ENCODE measurements at places on chromosomes 7 and 10.
A peak's percentile ranks its signal among the peaks of the same experiment; 100 is the strongest.

- no peak for DNase-seq
Observed at GRCh38 chr7:151601521-151602305, 82.0 kb upstream of the RHEB start.

GRCh38 chr10:20936396-20936795 is 39.3 kb upstream of the NEBL start:
- DNase-seq, result no peak

DNA sequence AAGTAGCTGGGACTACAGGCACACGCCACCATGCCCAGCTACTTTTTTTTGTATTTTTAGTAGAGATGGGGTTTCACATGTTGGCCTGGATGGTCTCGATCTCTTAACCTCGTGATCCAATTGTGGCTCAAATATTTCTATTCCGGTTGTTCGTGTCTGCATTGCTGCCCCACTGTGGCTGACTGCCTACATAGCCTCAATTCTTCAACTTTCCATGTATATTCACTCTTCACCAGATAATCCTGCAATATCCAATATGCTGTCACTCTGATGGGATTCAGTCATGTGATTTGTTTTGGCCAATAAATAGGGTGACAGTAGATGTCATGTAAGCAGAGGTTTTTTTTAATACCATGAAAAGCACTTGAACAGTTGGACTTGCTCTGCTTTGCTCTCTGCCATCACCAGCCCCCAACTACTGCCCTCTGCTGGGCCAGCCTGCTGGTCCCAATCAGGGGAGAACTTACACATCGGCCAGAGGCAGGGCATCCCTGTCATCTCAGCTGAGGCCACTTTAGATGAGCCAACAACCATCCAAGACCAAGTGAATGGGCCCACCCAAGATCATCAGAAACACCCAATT is 56.7 kb downstream of the NSUN6 start:
- DNase-seq, result no peak

GRCh38 chr10:119466655-119467054 is 75.9 kb downstream of the RGS10 start:
- no peak for DNase-seq

- DNase-seq, result peak; percentile 59
Observed at GRCh38 chr10:71964743-71965515, 734 bp downstream of the CHST3 start.

DNA sequence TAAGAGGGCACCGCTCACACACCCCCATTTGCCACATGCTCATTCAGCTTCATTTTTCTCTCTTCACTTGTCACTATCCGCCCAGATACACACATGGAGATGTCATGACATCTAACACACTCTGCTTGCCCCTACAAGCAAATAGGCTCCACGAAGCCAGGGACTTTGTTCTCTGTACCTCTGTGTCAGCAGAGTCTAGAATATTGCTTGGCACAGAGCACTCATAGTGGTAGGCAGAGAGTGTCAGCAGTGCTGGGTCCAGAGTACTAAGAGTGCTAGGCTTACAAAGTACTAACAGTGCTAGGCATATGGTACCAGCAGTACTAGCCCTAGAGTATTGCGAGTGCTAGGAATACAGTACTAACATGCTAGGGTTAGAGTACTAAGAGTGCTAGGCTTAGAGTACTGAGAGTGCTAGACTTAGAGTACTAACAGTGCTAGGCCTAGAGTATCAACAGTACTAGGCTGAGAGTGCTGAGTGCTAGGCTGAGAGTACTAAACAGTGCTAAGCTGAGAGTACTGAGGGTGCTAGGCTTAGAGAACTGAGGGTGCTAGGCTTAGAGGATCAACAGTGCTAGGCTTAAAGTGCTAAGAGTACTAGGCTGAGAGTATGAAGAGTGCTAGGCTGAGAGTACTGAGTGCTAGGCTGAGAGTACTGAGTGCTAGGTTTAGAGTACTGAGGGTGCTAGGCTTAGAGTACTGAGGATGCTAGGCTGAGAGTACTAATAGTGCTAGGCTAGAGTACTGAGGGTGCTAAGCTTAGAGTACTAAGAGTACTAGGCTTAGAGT is 166.1 kb downstream of the PRKAG2 start:
- no peak for DNase-seq

DNA sequence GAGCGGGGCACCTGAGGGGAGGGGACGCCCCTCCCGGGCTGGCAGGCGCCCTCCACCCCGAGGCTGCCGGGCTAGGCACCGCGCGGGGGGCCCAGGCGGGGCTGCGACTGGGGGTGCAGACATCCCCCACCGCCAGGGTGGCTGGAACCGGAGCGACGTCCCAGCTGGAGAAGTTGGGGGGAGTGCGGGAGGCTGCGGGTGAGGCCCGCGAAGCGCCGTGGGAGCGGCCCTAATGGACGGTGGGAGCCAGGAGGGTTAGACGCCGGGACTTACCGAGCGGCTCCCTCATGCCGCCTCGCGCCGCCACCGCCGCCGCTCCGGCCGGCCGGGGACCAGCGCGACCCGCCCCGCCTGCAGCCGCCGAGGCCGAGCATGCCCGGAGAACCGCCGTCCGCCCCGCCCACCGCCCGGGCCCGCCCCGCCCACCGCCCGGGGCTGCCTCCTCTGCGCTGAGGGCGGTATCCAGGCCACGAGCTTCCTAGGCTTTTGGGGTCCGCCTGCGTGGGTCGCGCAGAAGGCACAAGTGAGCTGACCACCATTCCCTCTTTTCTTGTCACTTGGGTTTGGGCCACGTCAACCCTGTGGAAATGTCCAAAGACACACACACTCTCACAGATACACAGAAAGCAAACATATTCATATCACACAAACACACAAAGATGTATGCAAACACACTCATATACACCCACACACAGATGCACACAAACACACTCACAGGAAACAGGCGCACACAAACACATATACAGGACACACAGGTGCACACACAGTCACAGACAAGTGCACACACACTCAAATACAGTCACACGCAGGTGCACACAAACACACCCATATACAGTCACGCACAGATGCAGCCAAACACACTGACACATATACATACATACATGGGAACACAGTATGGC is at the start of gene JCAD:
TSS of gene JCAD (minus strand) at position 378 of the 899 bp plus-strand sequence. CDS start 11,774 bp downstream, outside the sequence.
- DNase-seq, result peak; percentile 62

DNA sequence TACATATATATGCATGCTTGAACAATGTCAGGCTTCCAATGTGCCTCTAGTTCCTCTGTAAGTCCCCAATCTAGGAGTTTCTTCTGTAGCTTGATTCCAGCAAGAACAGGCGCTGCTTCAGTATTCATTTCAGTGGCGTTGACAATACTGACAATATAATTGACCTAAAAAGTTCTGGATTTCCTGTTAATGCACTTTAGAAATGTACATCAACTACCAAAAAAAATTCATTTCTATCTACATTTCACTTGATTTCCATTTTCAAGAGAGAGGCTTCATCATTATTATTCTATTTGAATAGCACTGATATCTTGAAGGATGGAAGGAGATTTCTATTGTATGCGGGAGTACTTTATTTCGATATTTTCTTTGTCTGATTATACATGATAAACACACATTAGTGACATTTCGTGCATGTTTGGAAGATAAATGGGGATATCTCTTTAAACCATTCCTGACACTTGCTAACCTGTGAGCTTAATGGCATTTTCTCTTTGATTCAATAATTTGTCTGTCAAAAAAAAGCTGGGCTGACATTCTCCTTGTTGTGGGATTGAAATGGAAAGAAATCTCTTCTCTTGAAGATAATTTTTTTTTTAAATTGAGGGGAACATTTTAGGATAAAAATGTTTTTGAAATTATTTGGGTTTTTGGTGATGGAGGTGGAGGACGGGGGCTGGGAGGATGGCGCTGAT is 568.2 kb downstream of the LRMDA start:
- DNase-seq, result no peak

DNA sequence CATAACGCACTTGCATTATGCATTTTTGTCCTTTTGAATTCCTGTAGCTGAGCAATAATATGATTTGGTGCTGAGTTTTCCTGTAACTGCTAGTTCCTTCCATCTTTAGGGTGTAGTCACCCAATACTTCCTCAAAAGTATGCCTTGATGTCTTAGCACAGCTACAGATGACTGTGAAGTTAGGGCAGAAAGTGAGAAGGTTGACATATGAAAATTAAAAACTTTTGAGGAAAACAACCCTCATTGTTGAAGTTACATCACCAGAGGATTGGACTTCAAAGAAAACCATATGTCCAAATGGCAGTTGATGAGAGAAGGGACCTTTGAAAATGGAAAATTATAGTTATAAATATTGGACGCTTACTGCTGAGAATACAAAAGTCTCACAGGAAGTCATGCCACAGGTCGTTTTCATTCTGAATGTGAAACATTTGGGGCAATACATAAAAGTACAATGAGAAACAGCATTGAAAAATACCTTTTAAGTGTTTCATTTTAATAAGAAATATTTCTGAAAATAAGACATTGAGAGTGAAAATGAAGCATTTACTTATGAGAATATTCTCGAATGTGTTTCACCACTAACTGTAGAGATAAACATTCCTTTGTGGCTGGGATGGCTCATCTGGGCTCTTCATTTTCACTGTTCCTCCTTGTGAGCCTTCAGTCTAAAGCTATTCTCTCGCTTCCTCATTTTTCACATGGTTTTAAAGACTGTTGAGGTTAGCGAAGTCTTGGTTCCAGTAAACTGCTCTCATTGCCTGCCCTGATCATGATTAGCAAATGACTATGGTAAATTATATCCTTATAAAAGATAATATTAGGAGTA is 61.4 kb upstream of the NME8 start:
- DNase-seq, result no peak

DNA sequence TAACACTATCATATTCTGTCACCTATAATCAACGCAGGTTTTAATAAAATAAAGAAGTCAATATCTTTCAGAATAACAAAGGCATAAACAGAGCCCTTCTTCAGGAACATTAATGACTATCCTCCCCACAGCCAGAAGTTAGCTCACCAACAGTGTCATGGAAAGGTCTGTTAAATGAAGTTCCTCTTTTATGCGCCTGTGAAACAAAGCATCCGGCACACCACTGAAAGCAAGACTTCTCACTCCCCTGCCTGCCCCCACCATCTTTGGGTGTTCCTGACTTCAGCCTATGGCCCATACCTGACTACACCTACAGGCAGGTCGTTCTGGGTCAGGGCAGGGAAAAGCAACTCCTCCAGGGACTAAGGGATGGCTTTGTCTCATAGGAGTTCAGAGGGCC is 205.4 kb downstream of the FANK1 start:
- DNase-seq, result no peak

GRCh38 chr7:13992596-13992964 is 3.1 kb upstream of the ETV1 start:
- no peak for DNase-seq

DNA sequence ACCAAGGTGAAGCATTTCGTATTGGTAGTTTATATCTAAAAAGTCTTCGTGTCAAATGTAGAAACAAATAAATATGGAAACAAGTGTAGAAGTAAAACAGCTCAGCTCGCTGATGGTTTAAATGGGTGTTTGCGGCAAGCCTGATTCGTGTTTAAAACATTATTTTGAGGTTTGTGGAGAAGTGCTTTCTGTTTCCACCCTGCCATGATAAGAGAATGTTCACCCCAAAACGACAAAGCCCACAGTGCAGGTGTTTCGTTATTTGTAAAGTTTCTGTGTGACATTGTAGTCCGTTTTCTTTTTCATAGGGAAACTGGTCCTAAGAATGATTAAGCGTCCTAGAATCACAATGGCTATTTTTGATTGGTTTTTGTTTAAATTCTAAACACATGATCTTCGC is 316.2 kb upstream of the SHH start:
- no peak for DNase-seq

- DNase-seq, result no peak
Observed at GRCh38 chr10:22427101-22427500, 81.8 kb downstream of the SPAG6 start.

- DNase-seq, result no peak
Observed at GRCh38 chr10:110667620-110668343, 23.6 kb downstream of the RBM20 start.

- DNase-seq, result no peak
Observed at GRCh38 chr10:12703126-12703525, 298.4 kb downstream of the CCDC3 start.

- no peak for DNase-seq
Observed at GRCh38 chr10:96978621-96979154, 146.6 kb downstream of the LCOR start.

DNA sequence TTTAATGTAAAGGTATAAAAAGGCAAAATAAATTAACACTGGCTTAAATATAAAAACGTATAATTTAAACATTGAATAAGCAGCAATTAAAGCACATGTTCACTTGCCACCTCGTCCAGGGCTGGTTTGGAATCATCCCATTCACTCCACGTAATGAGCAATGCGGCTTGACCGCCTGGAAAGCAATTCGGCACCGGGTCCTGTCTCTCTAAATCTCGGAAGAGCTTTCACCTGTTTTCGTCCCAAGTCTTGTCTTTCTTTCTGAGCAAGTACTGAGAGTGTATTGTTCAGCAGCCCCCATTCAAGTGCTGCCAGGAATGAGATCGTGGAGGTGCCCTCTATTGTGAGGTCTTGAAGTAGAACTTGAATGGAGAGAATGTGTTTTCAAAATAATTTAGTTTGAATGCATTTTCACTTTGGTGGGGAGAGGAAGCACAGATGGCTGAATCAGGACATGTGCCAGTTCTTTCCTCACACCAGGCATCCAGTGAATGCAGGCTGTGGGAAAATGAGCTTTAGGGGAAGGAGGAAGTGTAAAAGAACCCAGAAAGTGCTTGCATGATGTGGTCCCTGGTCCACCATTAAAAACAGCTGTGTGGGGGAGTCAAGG is 515.2 kb downstream of the REEP3 start:
- DNase-seq, result no peak

GRCh38 chr10:98302741-98303365 is 34.9 kb upstream of the LOXL4 start:
- no peak for DNase-seq

DNA sequence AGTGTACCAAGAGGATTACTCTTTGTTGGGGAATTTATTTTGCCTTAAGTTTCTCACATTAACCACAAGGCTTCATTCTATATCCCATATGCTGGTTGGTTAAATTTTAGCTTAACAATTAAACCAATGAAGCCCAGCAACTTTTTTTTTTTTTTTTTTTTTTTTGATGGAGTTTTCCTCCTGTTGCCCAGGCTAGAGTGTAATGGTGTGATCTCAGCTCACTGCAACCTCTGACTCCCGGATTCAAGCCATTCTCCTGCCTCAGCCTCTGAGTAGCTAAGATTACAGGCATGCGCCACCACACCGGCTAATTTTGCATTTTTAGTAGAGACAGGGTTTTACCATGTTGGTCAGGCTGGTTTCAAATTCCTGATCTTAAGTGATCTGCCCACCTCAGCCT is 75.0 kb upstream of the MKX start:
- no peak for DNase-seq

- DNase-seq, result no peak
Observed at GRCh38 chr10:69892406-69892805, 90.7 kb downstream of the COL13A1 start.

- no peak for DNase-seq
Observed at GRCh38 chr10:1577373-1577770, 160.0 kb downstream of the ADARB2 start.

GRCh38 chr7:131909151-131909768 is 352.8 kb upstream of the PODXL start:
- DNase-seq, result peak; percentile 77

DNA sequence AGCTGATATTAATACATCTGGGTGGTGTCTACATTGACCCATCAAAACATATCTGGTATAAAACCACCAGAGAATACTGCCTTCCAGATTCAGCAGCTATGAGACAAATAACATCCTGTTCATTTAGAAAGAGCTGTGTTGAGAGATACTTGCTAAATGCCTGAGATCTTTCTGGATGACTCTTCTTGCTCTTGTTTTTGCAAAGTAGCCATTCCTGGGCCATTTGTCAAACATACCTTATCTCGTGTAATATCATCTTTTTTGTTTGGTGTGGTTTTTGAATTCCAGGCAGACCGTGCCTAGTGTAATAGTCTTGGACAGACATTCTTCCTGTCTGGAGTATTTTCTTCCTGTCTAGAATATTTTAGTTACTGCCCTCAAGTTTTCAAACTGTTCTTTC is 74.7 kb upstream of the PRR15 start:
- DNase-seq, result no peak

Measured in posterior cingulate gyrus (tissue), 11 donors.